CD8-positive, alpha-beta memory T cell (primary cell): ENCODE measurements at places on chromosomes 7 and 10.
A peak's percentile ranks its signal among the peaks of the same experiment; 100 is the strongest.

DNA sequence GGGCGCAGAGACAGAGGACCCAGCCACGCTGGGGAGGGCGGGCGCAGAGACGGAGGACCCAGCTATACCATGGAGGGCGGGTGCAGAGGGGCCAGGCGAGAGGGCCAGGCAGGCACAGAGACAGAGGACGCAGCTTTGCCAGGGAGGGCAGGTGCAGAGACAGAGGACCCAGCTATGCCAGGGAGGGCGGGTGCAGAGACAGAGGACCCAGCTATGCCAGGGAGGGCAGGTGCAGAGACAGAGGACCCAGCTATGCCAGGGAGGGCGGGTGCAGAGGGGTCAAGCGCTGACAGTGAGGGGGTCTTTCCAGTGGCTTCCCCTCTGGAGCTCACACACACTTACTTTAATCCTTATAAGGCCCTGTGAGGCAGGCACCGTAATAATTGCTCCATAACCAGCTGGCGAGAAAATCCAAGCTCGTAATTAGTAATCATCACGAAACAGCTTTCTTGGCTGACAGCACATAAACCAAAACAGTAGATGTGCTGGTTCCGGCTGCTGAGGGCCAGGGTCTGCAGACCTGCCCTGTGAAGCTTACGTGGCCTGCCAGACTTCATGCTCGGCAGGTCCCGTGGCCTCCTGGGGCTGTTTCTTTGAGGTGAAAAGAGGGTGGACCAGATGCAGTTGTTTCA, 137.2 kb downstream of the VIPR2 start:
- no peak for DNase-seq

DNA sequence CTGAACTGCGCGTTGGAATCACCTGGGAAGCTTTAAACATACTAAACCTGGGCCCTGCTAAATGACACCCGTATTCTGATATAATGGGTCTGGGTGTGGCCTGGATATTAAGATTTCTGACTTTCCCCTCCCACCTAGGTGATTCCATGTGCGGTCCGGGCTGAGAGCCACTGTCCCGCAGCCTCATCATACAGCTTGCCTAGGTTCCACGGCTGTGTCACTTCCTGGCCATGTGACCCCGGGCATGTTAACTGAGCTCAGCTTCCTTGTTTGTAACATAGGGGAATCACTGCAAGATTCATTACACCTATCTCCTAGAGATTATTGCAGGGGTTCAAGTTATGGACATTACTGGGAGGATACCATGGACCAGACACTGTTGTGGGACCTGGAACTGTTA, 472.7 kb upstream of the GALNT17 start:
- DNase-seq, result no peak

DNA sequence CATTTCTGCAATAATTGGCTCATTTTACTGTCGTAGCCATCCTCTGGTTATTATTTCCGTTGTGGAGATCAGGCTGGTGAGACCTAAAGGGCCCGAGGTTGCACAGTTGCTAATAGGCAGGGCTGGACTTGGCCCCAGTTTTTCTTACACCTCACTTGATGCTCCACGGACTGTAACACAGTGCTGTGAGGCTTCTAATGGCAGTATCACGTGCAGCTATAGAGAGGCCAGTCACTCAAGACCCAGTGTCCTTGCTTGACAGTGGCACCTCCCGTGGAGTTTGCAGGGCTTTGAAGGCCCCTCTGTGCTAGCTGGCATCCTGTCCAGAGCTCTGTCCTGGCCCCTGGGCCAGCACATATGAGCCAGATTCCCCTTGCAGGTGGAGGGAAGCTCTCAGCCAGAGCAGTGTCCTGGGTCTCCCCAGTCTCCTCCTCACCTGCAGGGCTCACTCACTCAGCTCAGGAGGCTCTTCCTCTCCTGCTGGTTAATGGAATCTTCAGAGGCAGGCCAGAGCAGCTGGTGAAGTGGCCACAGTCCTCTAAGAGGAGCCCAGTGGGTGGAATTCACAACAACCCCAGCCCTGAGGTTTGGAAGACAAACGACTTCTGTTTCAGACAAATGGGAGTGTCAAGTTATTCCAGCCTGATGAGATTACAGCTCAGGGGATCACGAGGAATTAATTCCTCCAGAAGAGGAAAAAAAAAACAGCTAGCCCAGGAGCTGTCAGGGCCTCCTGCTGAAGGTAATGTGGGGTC, 114.2 kb upstream of the FAM180A start:
- DNase-seq, result no peak

GRCh38 chr7:114303301-114303700, 111.3 kb upstream of the FOXP2 start:
- DNase-seq, result no peak

DNA sequence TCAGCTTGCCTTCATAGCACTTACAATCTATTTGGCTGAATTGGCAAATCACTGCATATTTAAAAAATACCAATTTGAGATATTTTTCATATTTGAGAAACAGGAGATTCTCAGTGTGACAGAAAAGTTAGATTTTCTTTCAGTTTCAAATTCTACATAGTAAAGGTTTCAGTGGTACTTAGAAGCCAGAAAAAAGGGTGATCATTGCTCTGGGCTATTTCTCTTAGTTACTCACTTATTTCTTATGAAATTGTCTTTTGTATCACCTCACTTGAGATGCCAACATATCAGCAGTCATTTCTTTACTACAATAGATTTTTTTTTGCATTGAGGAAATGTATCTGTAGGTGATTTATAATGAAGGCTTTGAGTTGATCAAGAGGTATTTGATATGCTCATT, 478.2 kb downstream of the GATA3 start:
- DNase-seq, result no peak

GRCh38 chr7:46152696-46153095, 231.6 kb upstream of the IGFBP3 start:
- DNase-seq, result no peak

GRCh38 chr10:97463363-97464132, 17.6 kb downstream of the ZDHHC16 start:
- peak; percentile 22 for DNase-seq

DNA sequence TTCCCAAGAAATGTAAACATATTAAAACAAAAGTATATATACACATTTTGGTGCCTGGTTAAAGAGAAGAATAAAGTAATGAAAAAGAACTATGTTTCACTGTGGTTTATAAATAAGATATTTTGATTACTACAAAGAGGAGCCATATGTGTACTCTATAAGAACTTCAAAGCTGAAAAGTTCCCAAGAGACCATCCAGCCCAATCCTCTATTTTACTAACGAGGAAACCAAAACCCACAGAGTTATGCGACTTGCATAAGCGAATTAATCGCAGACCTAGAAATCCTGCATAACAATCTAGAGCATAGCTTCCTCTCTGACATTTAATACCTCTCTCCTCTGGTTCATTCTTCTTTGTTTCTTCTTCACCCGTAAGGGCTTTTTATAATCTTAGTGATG, 937.1 kb downstream of the CNTNAP2 start:
- no peak for DNase-seq

DNA sequence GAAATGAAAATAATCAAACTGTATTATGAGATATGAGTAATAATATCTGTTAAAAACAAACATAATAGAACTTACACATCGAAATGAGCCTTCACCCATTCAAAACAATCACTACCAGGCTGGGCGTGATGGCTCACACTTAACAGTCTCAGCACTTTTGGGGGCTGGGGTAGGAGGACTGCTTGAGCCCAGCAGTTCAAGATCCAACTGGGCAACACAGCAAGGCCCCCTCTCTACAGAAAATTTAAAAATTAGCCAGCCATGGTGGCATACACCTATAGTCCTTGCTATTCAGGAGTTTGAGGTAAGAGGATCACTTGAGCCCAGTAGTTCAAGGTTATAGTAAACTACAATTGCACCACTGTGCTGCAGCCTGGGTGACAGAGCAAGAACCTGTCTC, 75.8 kb downstream of the NT5C2 start:
- DNase-seq, result no peak

DNA sequence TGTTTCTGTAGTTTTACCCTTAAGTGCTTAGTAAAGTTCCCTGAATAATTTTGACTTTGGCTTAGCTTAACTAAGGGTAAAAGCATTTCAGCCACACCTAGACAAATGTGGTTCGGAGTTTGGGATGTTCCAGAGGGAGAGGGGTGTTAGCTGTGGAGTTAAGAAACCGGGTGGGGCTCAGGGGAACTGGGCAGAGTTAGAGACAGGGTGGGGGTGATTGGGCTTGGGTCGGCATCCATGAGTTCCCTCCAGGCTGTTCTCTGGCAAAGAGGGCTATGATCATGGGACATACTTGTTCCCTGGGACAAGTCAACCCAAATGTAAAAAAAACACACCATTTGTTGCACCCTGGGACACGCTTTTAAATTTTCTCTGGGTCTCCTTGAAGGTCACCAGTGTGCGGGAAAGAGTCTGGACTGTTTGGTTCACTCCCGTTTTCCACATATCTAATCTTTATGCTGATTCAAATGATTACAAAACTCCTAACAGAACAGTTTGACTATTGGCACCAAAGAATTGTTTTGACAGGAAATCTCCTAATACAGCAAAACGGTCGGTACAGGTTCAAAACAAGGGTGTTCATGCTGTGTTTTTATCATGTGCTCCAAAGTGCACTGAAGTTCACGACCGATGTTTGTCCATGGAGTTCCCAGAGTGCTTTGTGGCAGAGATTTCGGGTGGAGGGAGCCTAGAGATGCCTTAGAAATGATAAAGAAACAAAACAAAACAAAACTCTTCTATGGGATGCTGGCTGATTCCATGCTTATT, 56.5 kb downstream of the PLXDC2 start:
- DNase-seq, result no peak

- no peak for DNase-seq
Observed at GRCh38 chr7:97639036-97639435, 92.8 kb upstream of the TAC1 start.

DNA sequence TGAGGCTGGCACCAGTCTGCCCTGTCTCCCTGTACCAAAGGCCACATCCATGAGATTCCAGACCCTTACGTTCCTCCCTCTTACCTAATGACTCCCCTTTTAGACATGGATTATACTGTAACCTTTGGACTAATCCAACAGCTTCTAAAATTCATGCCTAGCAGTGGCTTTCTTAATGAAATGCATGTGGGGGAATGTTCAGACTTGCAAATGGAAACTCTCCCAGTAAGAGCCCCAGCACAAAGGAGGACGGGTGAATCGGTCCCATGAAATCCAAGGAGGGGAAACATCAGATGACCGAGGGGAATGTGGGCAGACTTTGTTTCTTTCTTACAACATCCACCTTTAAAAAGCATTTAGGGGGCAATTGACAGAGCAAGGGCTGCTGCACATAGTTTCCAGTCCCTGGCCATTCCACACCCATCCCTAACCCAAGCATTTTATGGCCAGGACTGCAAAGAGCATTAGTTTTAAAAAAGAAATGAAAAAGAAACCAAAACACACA, 71.5 kb downstream of the COL13A1 start:
- DNase-seq, result no peak

- peak; percentile 70 for DNase-seq
Observed at GRCh38 chr10:70558871-70559810, 43.4 kb downstream of the PRF1 start.

GRCh38 chr7:75722373-75722772, 16.4 kb downstream of the HIP1 start:
- no peak for DNase-seq

GRCh38 chr10:29966269-29966668, 93.1 kb downstream of the JCAD start:
- no peak for DNase-seq
